SW480 (cell line): ENCODE measurements at places on chromosomes 1 and 21.

- DNase-seq: no peak
These were observed 114.4 kb upstream of the VAMP3 start for GRCh38 chr1:7656557-7657215.

GRCh38 chr1:2350911-2351655, 40.3 kb downstream of the MORN1 start:
- DNase-seq: no peak

DNA sequence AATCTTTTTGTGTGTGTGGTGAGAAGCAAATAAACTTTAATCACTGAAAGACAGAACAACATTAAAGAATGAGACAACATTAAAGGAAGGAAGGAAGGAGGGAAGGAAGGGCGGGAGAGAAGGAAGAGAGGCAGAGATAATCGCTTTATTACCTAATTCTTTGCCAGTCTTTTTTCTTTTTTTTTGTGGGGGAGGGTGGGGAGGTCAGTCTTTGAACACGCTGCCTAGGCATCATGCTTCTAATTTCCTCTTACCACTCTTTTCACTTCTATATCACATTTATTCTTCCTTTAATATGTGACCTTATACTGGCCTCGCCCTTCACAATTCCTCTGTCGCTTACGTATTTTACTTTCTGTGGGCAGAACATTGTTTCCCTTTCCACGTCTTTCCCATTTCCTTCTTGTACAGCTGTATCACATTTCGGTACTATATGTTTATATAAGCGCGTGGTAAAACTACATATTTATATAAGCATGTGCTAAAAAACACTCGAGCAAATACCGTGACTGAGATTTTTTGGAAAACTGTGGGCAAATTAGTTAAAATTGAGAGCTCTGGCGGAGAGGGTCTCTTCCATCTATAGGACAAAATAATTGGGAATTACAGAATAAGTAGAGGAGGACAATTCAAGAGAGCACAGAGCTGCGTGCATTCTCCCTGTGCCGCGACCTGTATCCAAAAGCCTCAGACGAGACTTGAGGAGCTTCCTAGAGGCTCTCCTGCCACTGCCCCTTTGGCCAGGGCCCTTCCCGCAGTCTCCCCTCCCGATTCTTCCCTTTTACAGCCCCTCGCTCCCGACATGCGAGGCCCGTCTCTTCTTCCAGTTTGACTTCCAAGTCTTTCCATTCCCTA, 823 bp upstream of the PRKAA2 start:
- DNase-seq: peak; percentile 56

DNA sequence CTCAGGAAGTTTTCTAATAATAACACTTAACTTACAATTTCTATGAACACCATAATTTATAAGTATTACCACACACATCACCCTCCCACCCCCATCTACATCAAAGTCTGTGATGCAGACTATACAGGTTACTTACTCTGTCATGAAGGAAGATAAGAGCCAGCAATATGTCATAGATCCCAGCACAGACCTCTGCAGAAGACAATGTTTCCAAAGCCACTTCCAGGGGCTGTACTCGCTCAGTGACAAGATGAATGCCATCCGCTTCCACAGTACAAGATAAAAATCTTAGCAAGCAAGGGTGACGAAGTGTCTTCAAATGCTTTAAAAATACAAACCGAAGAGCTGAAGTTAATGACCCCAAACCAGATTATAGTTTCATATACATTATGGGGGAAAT, 15.2 kb downstream of the SCYL3 start:
- DNase-seq: no peak

DNA sequence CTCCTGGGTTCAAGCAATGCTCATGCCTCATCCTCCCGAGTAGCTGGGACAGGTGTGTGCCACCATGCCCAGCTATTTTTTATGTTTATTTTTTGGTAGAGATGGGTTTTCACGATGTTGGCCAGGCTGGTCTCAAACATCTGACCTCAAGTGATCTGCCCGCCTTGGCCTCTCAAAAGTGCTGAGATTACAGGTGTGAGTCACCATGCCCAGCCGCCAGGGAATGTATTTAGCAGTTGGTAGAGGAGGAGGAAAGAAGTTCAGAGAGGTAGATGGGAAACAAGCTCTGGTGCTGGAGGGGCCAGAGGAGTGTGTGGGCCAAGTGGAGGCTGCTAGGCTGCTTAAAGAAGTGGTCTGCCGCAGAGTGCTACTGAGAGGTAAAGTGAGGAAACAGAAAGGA, 6.0 kb downstream of the DOP1B start:
- no peak for DNase-seq

- DNase-seq: no peak
These were observed 88.5 kb upstream of the DEPDC1 start for GRCh38 chr1:68585351-68585750.

- no peak for DNase-seq
These were observed 13.2 kb downstream of the RHOU start for GRCh38 chr1:228748431-228748830.

DNA sequence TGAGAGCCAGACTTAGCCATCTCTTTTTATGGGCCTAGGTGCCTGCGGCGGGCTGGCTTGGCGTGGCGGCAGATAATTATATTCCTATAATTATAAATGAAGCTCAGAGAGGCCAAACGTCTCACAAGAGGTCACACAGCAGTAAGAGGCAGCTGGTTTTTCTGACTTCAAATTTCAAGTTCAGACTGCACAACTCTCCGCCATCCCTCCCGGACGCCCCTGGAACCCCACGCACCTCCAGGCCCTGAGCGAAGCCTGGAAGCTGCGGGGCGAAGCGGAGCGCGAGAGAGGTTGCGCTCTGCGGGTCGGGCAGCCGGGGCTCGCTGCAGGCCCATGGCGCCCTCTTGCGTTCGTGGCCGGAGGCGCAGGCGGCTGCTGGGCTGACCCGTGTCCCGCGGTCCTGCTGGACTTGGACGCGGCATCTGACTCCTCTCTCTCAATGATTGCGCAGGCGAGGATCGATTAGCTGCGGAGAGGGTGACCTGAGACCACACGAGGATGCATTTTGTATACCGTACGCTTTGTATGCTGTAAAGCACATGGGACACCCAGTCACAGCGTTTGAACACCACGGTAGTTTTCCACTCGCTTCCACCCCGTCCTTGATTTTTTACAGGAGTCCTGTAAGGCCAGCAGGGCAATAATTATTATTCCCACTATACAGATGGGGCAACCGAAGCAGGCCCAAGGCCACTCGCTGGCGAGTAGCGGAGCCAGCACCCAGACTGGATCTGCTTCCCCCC, 272.7 kb downstream of the FOXD2 start:
- no peak for DNase-seq

DNA sequence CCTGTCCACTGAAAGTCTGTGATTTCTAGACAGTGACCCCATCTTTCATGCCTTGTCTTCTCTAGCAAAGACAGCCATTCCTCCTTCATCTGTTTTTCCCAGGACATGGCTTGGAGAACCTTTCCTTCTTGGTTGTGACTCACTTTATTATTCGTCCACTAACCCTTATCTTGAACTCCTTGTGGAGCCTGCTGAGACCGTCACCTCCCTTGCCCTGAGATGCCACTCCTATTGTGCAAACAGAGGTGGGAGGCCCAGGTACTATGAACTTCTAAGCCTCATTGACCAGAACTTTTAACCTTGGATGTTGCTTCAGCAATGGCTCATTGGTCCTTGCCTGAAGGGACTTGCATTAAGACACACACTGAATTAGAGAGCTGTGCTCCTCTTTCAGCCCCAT, 117.5 kb downstream of the FOXD2 start:
- no peak for DNase-seq

DNA sequence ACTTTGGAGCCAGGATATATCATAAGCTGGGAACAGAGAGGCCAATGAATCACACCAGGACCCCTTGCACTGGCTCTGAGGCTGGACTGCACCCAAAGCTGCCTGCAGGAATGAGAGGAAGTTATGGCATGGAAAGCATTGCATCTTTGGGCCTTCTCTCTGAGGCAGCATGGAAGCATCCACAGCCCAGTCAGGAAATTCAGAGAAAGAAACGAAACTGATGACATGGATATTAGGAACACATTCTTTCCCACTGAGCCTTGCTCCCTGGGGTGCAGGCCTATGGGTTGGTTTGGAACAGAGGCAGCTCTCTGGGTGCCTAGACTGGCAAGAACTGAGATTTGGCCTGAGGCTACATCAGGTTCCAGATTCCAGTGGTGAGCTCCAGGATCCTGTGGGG, 98.6 kb downstream of the NGF start:
- no peak for DNase-seq

DNA sequence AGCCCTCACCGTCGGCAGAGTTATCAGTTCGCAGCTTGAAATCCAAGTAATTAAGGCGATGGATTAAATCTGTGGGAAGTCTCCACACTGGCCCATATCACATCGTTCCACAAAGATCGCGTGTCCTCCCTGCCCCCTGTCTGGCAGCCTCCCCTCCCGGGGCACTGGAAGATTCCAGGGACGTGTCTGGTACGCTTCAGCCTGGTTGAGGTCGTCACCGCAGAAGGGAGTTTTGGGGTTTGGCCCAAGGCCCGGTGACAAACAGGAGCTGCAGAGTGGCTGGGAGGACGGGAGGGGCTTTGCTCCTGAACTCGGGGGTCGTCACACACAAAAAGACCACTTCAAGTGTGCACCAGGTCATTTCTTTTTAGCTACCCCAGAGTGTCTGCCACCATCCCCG, 51.1 kb downstream of the PRDM16 start:
- DNase-seq: no peak

GRCh38 chr21:41611966-41612606, 104.1 kb upstream of the TMPRSS2 start:
- peak; percentile 71 for DNase-seq

GRCh38 chr1:31479811-31480210, 66.8 kb downstream of the SERINC2 start:
- DNase-seq: no peak

GRCh38 chr1:14825396-14825795, 226.9 kb downstream of the KAZN start:
- no peak for DNase-seq

- DNase-seq: no peak
These were observed 280.4 kb downstream of the BRINP2 start for GRCh38 chr1:177451191-177451590.

DNA sequence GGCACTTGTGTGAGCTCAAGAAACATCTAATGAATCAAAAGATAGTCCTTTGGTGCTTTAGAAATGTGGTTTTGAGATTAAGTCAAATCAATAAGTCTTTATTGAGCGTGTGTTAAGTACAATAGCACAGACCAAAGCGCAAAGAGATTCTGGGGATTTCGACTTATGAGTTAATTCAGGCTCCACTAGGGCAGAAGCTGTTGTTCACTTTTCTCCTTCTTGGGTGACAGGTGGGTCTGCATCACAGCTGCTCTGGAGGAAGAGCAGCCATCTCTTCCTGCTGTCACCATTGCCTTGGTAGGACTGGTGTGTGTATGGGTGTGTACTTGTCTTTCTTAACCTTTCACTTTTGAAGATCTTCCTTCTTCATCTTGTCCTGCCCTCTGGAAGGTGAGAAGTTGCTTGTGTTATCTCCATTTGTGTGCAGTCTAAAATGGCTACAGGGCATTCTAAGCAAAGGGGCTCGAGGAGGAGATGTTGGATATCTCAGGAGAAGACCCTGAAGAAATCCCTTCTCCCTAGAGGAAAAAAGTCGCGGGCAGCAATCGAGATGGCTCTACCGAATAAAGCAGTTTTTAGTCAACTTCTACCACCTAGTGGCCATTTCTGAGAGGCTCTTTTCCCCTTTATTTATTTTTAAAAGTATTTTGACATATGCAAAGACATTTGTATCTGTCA, 22.9 kb upstream of the DISC1 start:
- DNase-seq: peak; percentile 73

DNA sequence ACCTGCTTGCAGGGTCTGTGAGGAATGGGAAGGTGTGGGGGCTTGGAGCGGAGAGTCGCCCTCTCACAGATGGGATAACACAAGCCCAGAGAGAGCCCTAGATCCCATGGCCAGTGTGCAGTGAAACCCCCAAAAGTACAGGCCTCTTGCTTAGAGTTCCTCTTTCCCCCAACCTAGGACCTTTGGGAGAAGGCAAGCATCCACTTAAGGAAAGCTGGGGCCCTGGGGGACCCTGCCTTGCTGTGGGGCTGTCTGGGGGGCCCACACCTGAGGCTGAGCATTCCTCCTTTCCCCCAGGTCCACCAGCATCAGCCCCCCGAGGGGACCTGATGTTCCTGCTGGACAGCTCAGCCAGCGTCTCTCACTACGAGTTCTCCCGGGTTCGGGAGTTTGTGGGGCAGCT, 1.1 kb downstream of the VWA1 start:
- DNase-seq: no peak

DNA sequence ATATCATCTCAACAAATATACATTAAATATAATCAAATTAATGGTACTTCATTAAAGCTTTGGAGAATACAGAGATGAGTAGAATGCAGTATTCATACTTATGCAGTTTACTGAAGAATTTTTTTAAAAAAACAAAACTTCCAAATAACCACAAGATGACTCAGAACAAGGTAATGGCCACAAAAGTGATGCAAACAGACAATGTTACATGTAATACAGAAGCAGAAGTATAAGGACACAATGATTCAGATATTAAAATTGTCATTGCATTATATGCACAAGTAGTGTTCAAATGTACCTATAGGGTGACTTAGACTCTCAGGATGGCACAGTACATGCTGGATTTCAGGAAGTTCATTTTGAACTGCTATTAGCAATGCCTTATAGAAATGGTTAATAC, 227.2 kb upstream of the ST6GALNAC5 start:
- peak; percentile 68 for DNase-seq

DNA sequence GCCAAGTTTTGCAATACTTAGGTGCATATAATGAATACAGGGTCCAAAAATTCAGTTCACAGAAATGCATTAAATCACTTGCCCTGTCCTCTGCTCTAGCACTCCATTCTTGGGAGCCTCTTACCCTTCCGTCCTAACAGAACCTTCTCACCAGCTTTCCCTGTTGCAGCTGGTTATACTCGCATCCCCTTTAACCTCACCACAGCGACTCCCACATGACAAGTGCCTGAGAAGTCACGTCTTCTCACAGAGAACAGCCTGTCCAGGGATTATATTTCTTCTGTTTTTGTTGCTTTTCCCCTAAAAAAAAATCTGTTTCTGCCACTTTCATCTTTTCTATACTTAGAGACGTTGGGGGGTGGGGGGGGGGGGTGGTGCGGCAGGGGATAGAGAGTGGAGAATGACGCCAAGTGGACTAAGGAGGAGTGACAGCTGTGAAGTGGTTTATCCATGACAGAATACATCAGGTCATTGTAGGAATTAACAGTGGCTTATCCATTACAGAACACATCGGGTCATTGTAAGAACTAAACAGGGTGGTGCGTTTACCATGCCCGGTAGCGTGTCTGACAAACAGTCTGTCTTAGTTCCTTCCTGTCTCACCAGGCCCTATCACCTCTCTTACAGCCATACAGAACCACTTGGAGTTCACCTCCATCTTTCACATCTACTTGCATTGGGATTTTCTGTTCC, 117.6 kb downstream of the UBE2U start:
- no peak for DNase-seq

DNA sequence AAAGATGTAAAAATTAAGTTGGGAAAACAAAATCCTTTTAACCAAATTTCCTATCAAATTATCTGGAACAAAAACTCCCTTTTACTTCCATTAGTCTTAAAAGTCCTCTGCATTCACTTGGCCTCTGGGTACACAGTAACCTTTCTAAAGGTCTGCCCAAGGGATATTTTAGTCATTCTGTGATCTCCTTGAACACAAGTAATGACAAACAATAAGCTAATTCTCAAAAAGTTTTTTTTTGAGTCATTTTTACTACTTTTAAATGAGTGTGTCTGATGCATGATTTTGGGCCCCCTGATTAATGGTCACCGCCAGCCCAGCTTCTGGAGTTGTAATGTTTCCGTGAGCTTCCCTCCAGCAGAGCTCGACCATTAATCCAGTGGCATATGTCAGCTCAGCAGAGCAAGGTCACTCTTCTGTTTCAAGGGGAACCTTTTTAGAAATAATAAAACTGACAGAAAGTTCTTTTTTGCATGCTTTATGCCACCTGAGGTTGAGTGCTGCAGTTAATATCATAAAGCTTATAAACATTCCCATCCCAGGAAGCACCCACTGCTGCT, 14.3 kb downstream of the SAMSN1 start:
- no peak for DNase-seq
